ENCODE measurements at places on chromosomes 2 and 18.

GRCh38 chr2:150126839-150127238 is 360.6 kb downstream of the RND3 start:
- DNase-seq, result no peak

GRCh38 chr18:40738321-40738880 is 1216.6 kb upstream of the PIK3C3 start:
- no peak for DNase-seq

GRCh38 chr2:70024284-70024683 is 62.9 kb upstream of the ASPRV1 start:
- no peak for DNase-seq

DNA sequence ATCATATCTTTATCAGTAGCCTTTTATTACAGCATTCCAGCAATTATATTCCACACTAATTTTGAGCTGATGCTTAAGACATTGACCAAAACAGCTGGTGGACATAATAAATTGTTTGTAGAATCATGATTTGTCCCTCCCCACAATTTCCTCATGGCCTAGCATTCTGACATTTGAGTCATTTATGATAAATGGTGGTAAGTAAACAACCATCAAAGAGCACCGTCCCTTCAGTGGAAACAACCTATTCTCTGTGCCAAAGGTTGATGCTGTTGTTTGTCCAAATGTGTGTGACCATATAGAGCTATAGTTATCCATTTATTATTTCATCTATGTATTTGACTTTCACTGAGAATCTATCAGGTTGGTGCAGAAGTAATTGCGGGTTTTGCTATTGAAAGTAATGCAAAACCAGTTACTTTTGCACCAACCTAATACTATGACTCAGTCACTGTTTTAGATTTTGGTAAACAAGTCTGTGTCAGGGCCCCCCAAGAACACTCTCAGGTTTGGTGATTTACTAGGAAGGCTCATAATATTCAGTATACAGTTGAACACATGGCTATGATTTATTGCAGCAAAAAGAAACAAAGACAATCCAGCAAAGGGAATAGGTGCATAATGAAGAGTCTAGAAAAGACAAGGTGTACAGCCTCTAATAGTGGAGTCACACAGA is 608.7 kb upstream of the REG3G start:
- DNase-seq, result no peak

GRCh38 chr2:234958746-234959395 is 7.1 kb downstream of the SH3BP4 start:
- no peak for DNase-seq

GRCh38 chr2:172655091-172655837 is 80.4 kb upstream of the RAPGEF4 start:
- no peak for DNase-seq

GRCh38 chr2:47386551-47386950 is 16.4 kb upstream of the MSH2 start:
- DNase-seq, result no peak

GRCh38 chr2:218518876-218519275 is 49.3 kb downstream of the USP37 start:
- DNase-seq, result no peak

- no peak for DNase-seq
Observed at GRCh38 chr2:145323512-145323911, 803.6 kb upstream of the ZEB2 start.

- no peak for DNase-seq
Observed at GRCh38 chr2:197327472-197328098, 17.0 kb upstream of the ANKRD44 start.

Data from GM12892 (cell line).